Fibroblast of lung (primary cell): ENCODE measurements at places on chromosomes 4 and X. TPM values are rescaled to one million over a fixed set of nuclear protein-coding genes. Genes with fewer than 3 reads are reported as not detected.

GRCh38 chr4:8155048-8155447, 3.6 kb downstream of the ABLIM2 start:
- peaks cover 5% of the 10 kb centered on the region for H3K4me1 ChIP-seq
- DNase-seq, result peak; percentile 55
- H3K36me3 ChIP-seq, result no peaks in the 10 kb centered on the region
- H3K4me3 ChIP-seq, result no peak overlapping the region
- peaks cover 6% of the 10 kb centered on the region for H3K27me3 ChIP-seq

- H3K4me3 ChIP-seq, result no peak overlapping the region
- no peak overlapping the region for H3K27ac ChIP-seq
- H3K4me1 ChIP-seq, result no peaks in the 10 kb centered on the region
- DNase-seq, result no peak
- H3K36me3 ChIP-seq, result no peaks in the 10 kb centered on the region
- H3K27me3 ChIP-seq, result no peaks in the 10 kb centered on the region
Measured at GRCh38 chrX:136491832-136492231, 4.1 kb downstream of the BRS3 start.

GRCh38 chr4:47386561-47387235, 76.8 kb downstream of the COMMD8 start:
- no peaks in the 10 kb centered on the region for H3K4me1 ChIP-seq
- no peaks in the 10 kb centered on the region for H3K27me3 ChIP-seq
- no peak overlapping the region for H3K4me3 ChIP-seq
- H3K27ac ChIP-seq, result no peak overlapping the region
- no peak for DNase-seq

- H3K36me3 ChIP-seq, result no peaks in the 10 kb centered on the region
- no peak overlapping the region for H3K27ac ChIP-seq
- no peak for DNase-seq
- no peaks in the 10 kb centered on the region for H3K4me1 ChIP-seq
- no peaks in the 10 kb centered on the region for H3K27me3 ChIP-seq
- no peak overlapping the region for H3K4me3 ChIP-seq
Measured at GRCh38 chr4:17284323-17285175, 227.3 kb downstream of the QDPR start.

DNA sequence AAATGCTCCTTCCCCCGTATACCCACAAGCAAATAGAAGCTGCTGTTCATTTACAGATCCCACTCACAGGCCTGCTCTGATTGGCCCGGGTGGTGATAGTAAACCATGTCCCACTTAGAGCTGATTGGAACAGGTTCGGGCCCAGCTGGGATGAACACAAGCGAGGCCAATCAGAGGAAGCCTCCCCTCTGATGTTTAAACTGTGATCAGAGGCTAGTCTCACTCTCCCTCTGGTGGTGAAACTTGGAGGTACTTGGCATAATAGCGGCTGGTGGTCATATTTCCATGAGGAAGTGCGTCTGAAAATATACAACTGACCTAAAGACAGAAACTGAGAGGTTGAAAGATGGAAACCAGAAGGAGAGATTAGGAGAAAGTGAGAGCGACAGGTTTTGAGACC, 51.5 kb upstream of the TRPC3 start:
- DNase-seq, result no peak
- H3K36me3 ChIP-seq, result no peaks in the 10 kb centered on the region
- H3K4me3 ChIP-seq, result no peak overlapping the region
- no peak overlapping the region for H3K27ac ChIP-seq
- no peaks in the 10 kb centered on the region for H3K4me1 ChIP-seq
- H3K27me3 ChIP-seq, result no peaks in the 10 kb centered on the region

DNA sequence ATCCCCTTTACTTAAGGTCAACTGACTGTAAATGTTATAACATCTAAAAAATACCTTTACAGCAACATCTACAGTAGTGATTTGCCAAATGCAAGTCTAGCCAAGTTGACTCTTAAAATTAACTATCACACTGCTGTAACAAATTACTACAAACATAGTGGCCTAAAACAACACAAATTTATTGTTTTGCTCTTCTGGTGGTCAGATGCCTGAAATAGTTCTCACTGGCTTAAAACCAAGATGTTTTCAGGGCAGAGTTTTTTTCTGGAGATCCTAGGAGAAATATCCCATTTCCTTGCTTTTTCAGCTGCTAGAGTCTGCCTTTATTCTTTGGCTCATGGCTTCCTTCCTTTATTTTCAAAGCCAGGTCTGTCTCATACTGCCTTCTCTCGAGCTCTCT, 120.5 kb downstream of the ADGRL3 start:
- no peaks in the 10 kb centered on the region for H3K27me3 ChIP-seq
- no peak overlapping the region for H3K27ac ChIP-seq
- no peaks in the 10 kb centered on the region for H3K36me3 ChIP-seq
- DNase-seq, result peak; percentile 30
- H3K4me3 ChIP-seq, result no peak overlapping the region

GRCh38 chr4:101238706-101239105, 108.6 kb downstream of the PPP3CA start:
- H3K4me1 ChIP-seq, result peaks cover 9% of the 10 kb centered on the region
- no peaks in the 10 kb centered on the region for H3K36me3 ChIP-seq
- H3K27ac ChIP-seq, result peak overlapping the region; percentile 56
- H3K27me3 ChIP-seq, result no peaks in the 10 kb centered on the region
- DNase-seq, result peak; percentile 70
- H3K4me3 ChIP-seq, result no peak overlapping the region

GRCh38 chrX:47637546-47638195, 7.9 kb upstream of the CFP start:
- no peak overlapping the region for H3K4me3 ChIP-seq
- H3K4me1 ChIP-seq, result no peaks in the 10 kb centered on the region
- no peak overlapping the region for H3K27ac ChIP-seq

DNA sequence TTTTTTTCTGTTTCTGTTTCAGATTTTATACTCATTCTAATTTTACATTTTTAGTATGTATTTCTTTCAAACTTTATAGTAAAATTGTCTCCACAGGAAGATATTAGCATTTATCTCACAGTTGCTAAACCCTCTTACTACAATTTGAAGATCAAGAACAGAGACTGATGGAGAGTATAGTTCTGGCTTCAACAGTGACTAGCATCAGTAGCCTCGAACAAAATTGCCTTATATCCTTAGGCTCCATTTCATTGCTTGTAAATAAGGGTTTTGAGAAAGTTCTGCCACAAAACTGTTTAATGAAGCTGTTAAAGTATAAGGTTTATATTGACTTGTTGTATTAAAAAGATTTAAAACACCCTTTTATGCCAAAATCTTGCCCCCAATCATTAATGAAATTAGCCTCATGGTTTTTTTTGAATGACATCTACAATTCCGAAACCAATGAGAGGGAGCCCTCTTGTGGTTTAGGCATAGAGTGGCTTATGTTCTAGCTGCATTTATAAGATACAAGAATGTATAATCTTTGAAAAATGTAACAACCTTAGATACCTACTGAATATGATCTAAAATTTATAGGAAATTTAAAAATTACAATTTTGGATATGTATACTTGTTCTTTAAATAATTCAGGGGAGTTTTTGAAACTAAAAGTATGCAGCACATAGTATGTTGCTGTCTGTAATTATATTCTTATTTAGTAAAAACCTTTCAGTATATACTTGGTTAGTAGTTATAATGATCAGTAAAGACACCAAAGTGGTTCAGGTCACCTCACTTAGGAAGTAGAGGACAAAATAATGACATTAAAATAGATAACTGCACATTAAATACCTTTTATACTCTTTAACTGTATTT, 109.8 kb upstream of the HPGD start:
- no peaks in the 10 kb centered on the region for H3K36me3 ChIP-seq
- no peak overlapping the region for H3K4me3 ChIP-seq
- DNase-seq, result peak; percentile 73
- H3K4me1 ChIP-seq, result no peaks in the 10 kb centered on the region

GRCh38 chrX:82813671-82814078, 694.4 kb upstream of the POU3F4 start:
- H3K4me3 ChIP-seq, result no peak overlapping the region
- no peak overlapping the region for H3K27ac ChIP-seq
- peak; percentile 93 for DNase-seq
- H3K27me3 ChIP-seq, result no peaks in the 10 kb centered on the region

- peak overlapping the region; percentile 10 for H3K27ac ChIP-seq
- H3K4me1 ChIP-seq, result peaks cover 2% of the 10 kb centered on the region
- H3K4me3 ChIP-seq, result no peak overlapping the region
- H3K36me3 ChIP-seq, result no peaks in the 10 kb centered on the region
- H3K27me3 ChIP-seq, result no peaks in the 10 kb centered on the region
- DNase-seq, result no peak
Measured at GRCh38 chrX:17566740-17567139, 170.6 kb upstream of the SCML1 start.

GRCh38 chr4:126851391-126851790, 781.4 kb upstream of the INTU start:
- H3K36me3 ChIP-seq, result no peaks in the 10 kb centered on the region
- no peak overlapping the region for H3K27ac ChIP-seq
- no peak overlapping the region for H3K4me3 ChIP-seq
- no peaks in the 10 kb centered on the region for H3K4me1 ChIP-seq

DNA sequence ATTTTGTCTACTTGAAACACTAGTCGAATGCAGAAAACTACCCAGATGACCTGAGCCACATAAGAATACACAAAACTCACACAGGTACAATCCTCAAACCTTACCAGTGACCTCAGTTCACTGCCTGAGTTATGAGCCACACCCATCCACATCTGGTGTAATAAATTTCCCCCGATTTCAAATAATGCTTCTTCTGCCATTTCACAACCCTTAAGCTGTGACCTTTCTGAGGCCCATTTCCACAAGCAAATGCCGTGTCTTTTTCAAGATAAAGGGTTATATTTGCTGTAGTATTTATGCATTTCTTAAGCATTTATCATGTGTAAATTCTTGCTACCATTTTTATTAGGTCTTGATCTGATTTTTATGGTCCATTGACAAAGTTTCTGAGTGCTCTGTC, 1.8 kb upstream of the ARHGEF38 start:
- no peak overlapping the region for H3K27ac ChIP-seq
- no peaks in the 10 kb centered on the region for H3K36me3 ChIP-seq
- H3K27me3 ChIP-seq, result no peaks in the 10 kb centered on the region
- no peaks in the 10 kb centered on the region for H3K4me1 ChIP-seq
- H3K4me3 ChIP-seq, result no peak overlapping the region

GALNTL6 gene
- polyA plus RNA-seq, result not detected in 2 replicates

MCF2 gene
- 0.05 and 0.06 TPM in 2 replicates for polyA plus RNA-seq

DDIT4L gene
- polyA plus RNA-seq, result 10.8 and 14.2 TPM in 2 replicates

DNA sequence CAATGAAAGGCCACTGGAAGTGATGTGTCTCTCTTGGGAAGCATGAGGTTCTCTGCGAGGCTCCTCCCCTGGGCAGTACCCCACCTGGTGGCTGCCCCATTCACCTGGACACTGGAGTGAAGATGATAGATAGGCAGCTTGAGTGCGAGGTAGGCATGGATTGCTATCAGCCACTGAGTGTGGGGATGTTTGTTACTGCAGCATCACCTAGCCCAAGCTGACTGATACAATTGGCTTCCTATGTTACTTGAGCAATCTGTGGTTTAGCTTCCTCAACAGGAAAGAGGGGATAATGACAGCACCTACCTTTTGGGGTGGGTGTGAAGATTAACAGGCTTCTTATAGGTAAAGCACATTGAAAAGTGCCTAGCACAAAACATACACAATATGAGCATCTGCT, 30.8 kb downstream of the ADRA2C start:
- DNase-seq, result no peak
- no peak overlapping the region for H3K4me3 ChIP-seq
- no peaks in the 10 kb centered on the region for H3K4me1 ChIP-seq
- H3K27me3 ChIP-seq, result no peaks in the 10 kb centered on the region
- H3K27ac ChIP-seq, result no peak overlapping the region

DNA sequence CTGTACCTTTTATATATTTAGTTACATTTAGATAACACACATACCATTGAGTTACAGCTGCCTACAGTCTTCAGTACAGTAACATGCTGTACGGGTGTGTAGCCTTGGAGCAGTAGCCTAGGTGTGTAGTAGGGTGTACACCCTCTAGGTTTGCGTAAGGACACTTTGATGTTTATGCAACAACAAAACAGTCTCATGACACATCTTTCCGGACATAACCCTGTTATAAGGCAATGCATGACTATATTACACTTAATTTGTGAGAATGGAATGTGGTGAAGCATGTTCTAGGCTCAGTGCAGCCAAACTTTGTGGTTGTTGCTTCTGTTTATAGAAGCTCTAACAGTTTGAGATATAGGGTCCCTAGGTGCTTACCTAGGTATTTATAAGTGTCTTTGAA, 65.4 kb downstream of the SPRY1 start:
- no peaks in the 10 kb centered on the region for H3K27me3 ChIP-seq
- H3K4me3 ChIP-seq, result no peak overlapping the region
- H3K36me3 ChIP-seq, result no peaks in the 10 kb centered on the region

- H3K27me3 ChIP-seq, result no peaks in the 10 kb centered on the region
- DNase-seq, result peak; percentile 15
- peaks cover 2% of the 10 kb centered on the region for H3K4me1 ChIP-seq
- no peak overlapping the region for H3K27ac ChIP-seq
Measured at GRCh38 chr4:54475546-54475945, 182.2 kb upstream of the KIT start.

SYTL4 gene
- 2.9 and 5.7 TPM in 2 replicates for polyA plus RNA-seq

GRCh38 chr4:73230865-73231517, 27.6 kb downstream of the ANKRD17 start:
- no peak overlapping the region for H3K4me3 ChIP-seq
- H3K27ac ChIP-seq, result no peak overlapping the region
- H3K36me3 ChIP-seq, result no peaks in the 10 kb centered on the region

DNA sequence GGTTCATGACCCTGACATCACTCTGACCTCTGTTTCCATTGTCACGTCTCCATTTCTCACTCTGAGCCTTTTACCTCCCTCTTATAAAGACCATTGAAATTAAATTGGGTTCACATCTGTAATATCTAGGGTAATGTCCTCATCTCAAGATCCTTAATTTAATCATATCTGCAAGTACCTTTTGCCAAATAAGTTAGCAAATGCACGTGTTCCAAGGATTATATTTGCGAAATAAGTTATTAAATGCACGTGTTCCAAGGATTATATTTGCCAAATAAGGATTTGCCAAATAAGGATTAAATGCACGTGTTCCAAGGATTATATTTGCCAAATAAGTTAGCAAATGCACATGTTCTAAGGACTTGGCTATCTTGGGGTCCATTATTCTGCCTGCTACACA, 938.0 kb downstream of the NLGN4X start:
- no peaks in the 10 kb centered on the region for H3K4me1 ChIP-seq
- no peak overlapping the region for H3K27ac ChIP-seq
- H3K4me3 ChIP-seq, result no peak overlapping the region
- no peaks in the 10 kb centered on the region for H3K27me3 ChIP-seq
- H3K36me3 ChIP-seq, result no peaks in the 10 kb centered on the region
- no peak for DNase-seq

PCDH11X gene
- 0.01 TPM in 1 of 2 replicates, not detected in the other for polyA plus RNA-seq

DNA sequence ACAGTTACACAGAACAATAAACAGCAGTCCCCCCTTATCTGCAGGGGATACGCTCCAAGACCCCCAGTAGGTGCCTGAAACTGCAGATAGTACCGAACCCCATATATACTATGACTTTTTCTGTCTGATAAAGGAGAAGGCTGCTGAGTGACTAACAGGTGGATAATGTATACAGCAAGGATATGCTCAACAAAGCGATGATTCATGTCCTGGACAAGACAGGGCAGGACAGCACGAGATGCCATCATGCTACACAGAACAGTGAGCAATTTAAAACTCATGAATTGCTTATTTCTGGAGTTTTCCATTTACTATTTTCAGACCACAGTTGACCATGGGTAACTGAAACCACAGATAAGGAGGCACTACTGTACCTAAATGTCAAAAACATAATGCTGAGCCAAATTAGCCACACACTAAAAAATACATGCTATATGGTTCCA, 76.1 kb downstream of the MANBA start:
- peak; percentile 38 for DNase-seq
- H3K4me3 ChIP-seq, result no peak overlapping the region
- no peaks in the 10 kb centered on the region for H3K36me3 ChIP-seq
- H3K27me3 ChIP-seq, result no peaks in the 10 kb centered on the region
- peak overlapping the region; percentile 36 for H3K27ac ChIP-seq

GRCh38 chrX:139920316-139920715, 12.5 kb downstream of the ATP11C start:
- H3K4me1 ChIP-seq, result peaks cover 3% of the 10 kb centered on the region
- no peaks in the 10 kb centered on the region for H3K36me3 ChIP-seq
- H3K4me3 ChIP-seq, result no peak overlapping the region
- no peak overlapping the region for H3K27ac ChIP-seq
- no peak for DNase-seq
